ENCODE measurements at places on chromosomes 7 and 10.

- no peak for DNase-seq
These were observed 171.8 kb downstream of the NEURL1 start for GRCh38 chr10:103665162-103665889.

DNA sequence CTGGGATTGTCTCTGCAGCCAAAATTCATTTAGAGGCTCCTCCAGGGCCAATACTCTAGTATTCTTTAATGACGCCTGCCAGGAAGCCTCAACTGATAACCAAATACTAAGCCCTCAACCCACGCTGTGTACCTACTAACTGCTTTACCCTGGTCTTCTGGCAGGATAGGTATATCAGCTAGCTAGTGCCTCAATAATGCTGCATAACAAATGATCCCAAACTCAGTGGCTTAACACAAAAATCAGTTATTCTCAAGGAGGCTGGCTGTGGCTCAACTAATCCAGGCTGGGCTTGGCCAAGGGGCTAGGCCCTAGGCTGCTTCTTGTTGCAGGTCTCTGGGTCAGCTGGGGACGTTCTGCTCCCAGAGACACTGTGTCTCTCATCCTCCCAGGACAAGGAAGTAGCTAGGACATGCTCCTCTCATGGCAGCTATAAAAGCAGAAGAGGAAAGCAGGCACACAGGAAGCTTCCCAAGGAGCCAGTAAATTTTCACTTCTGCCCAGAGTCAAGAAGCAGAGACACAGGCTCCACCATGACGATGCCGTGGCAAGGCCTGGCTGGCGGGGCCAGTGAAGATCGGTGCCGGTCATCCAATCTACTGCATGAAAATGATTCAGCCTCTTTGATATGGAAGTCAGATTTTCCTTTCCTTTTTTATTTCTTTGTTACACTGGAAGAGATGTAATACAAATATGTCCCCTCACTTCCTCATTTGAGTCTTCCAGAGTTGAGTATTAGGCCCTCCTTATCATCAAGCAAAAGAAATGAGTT, 28.6 kb upstream of the COL13A1 start:
- DNase-seq, result no peak

GRCh38 chr10:119466655-119467054, 75.9 kb downstream of the RGS10 start:
- DNase-seq, result no peak

DNA sequence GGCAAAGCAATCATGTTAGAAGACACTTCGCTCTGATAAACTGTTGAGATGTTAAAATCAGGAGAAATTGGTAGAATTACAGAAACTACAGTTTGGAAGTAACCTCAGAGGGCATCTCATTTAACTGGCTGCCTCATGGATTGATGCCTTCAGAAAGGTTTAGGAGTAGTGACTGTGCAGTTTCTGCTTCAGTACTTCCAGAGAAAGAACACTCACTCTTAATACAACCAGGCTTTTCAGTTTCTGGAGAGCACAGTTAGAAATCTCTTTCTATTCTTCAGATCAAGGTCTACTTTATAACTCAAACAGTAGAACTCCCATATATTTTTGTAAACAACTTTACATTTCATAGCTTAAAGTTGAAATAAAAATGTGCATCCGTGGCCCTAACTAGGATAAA, 1358.9 kb upstream of the LRRTM3 start:
- no peak for DNase-seq

DNA sequence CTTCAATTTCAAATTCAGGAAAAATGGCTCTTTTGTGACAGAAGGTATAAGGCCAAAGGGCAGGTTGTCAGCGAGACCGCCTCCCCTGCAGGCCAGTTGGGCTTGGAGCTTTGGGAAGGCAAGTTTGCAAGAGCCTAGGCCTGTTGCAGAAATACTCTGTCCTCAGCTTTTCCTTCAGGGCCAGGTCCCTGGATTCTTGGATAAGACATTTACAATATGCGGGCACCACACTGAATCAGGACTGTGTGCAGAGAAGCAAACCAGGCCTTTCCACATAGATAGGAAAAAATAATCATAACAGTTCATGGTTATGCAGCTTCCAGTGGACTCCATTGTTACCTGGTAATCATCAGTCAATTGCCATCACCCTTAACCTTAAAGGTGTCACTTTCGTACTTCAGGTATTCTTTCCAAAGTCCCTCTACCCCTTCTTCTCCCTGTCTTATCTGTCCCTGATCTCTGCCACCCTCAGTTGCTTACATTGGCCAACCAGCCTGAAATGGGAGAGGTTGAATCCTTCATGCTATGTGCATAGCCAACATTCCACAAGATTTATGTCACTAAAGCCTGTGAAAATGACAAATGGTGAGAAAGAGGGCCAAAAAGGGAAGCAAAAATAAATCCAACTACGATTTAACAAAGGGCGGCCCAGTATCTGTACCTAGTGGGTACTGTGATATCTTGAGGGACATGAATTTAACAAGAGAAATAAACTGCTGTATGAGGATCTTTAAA, 304.5 kb upstream of the NFE2L3 start:
- DNase-seq, result no peak

DNA sequence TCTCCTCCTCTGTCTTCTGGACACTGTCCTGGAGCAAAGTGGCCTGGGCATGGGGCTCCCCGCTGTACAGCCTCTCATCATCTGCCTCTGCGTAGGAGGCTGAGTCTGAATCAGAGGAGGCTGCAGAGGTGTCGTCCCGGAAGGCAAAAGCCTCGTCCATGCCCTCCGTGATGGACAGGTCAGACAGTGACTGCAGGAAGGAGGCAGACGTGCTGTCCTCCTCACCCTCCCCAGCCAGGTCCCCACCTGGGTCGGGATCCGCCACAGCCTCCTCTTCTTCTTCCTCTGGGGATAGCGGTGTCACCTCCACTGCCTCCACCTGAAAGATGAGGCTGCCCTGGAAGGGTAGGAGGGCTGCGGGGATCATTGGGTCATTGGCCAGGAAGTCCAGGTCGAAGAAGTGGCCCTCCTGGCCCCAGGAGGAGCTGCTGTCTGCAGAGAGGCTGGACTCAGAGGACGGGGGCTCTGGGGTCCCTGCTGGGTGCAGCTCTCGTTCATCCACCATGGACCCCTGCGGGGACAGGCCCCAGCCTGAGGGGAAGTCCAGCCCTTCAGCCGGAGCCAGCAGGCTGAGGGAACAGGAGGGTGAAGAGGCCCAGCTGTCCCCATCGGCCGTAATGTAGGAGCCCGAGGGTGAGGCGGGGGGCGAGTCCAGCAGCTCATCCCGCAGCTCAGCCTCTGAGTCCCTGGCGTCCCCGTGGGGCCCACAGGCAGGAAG, 3.7 kb downstream of the NACAD start:
- DNase-seq, result no peak

- no peak for DNase-seq
These were observed 14.3 kb upstream of the COL17A1 start for GRCh38 chr10:104099941-104100340.

DNA sequence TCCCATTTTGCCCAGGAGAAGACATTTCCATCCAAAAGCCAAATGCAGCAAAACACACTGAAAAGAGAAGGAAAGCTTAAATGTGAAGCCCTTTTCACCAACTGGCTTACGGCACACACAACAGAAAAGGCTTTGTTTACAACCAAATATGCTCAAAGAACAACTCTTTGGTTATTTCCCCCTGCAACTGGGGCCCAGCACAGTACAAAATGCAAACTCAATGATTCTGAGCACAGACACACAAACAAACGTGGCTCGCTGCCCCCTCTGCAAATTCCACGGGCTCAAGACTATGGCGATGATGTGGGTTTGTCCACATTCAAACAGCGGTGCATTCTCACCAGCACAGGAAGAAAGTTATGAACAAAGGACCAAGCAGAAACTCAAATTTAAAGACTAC, 5.3 kb downstream of the CPXM2 start:
- DNase-seq, result no peak

- no peak for DNase-seq
These were observed 88.1 kb upstream of the CTBP2 start for GRCh38 chr10:125248489-125248888.

DNA sequence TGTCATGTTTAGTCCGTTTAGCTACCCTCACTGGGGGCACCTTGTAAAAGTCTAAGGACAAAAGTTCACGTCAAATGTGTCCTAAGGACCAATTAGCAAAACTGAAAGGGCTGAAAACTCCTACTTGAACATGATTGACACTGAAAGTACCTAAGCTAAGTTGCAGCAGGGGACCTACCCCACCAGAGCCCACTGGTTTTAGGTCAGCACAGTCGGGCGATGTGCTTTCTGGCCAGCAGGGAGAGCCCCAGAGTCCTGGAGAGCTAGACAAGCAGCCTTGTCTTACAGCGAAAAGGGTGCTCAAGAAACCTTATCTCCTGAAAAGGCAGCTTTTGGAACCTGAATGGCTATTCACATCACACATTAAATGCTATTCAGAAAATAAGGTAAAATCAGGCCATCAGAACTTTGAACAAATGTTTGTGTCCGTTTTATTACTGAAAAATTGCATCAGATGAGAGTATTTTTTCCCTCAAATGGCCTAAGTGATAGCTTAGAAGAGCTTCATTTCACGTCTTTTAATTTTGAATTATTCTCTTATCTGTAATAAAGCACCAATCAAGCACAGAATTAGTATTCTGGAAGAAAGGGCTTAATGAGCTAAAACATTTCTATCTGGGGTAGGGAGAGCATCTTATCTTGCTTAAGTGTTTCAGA, 52.2 kb upstream of the MKI67 start:
- DNase-seq, result no peak

GRCh38 chr7:101545441-101546190, 83.5 kb downstream of the MYL10 start:
- no peak for DNase-seq

GRCh38 chr10:101146392-101147251, 15.5 kb downstream of the TLX1 start:
- no peak for DNase-seq

DNA sequence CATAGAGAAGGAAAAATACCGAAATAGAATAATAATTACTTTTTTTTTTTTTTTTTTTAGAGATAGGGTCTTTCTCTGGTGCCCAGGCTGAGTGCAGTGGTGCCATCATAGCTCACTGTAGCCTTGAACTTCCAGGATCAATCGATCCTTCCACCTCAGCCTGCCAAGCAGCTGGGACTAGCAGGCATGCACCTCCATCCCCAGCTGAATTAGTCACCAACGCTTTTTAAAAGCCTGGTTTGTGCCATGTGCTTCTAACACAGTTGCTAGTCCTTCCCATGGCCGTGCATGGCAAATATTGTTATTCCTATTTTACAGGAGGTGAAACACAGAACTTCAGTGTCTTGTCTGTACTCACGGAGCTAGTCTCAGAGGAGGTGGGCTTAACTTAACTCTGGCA, 23.2 kb downstream of the LYZL2 start:
- no peak for DNase-seq

- DNase-seq, result no peak
These were observed 17.7 kb downstream of the ACSM6 start for GRCh38 chr10:95211606-95212279.

GRCh38 chr10:1050145-1050544, 1.2 kb upstream of the IDI1 start:
- DNase-seq, result no peak

DNA sequence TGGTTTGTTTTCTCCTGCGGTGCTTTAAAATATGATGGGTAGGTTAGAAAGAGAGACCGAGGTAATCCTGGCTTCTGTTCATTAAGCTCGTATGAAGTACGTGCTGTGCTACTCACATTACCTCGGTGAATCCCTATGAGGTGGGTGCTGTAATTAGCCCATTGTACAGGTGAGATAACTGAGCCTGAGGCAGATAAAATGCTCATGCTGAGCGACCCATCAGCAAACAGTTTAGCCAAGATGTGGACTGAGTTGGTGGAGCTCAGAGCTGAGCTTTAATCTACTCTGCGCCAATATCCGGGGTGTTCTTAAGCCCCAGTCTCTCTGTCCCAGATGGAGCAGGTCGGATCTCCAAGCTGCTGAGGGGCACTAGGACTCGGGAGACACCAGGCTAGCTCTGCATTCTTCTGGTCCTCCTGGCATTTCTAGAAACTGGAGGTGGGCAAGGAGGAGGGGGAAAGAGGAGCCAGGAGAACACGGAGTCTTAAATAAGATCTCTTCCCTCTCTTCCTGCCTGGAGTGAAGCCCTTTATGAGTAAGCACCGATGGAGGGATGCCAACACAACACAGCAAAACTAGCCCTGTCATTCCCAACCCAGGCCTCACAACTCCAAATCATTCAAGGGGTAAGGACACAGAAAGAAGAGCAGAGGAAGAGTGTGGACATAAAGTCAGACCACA, 458.5 kb downstream of the KCNMA1 start:
- DNase-seq, result no peak

GRCh38 chr7:136925044-136925443, 56.6 kb downstream of the CHRM2 start:
- no peak for DNase-seq

- no peak for DNase-seq
These were observed 1205.2 kb upstream of the AUTS2 start for GRCh38 chr7:68393051-68393450.

DNA sequence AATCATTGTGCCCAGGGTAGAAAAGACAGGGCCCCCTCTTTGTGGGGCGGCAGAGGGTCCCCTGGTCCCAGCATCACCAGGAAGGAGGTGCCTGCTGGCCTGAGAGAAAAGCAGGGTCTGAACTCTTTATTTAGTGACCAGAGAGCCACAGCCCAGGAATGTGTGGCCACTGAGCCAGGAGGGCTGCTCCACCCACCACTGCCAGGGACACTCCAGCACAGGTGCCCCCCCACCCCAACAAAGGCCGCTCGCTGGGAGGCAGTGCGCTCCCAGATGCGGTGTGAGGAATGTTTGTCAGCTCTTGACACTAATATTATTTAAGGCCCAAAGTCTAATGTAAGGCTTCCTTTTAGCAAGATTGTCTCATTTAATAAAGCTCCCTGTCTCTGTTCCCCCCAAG, 59.6 kb upstream of the ZMIZ1 start:
- no peak for DNase-seq

DNA sequence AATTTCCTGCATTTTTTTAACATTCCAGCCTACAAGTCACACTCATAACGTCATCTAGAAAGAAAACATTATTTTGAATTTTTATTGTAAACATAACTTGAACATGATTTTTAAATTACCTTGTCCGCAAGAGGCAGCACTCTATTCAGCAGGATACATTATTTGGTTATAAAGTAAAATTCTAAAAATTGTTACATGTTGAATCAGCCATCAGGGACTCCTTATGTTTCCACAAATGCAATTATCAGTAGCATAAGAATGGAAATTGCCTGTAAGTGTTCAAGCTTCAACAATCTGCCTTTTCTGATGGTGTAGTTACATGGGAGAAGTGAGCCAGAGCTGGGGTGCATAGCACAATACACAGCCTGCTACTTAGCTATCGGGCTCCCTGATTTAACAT, 97.5 kb downstream of the ZNF365 start:
- DNase-seq, result no peak

DNA sequence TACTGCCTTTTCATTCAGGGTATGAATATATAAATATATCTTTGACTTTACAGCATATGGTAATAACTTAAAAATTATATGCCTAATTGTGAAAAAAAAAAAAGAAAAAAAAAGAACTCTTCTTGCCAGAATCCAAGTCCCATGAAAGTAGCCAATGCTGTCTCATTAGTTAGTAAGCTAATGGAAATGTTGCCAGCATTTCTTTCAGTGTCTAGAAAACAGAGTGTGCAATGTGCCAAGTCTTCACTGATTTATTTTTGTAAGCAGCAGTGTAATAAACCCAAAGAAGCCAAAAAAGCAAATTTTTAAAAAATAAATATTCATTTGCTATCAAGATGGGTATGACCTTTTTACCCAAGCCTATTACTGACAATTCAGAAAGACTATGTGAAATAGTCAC, 31.1 kb upstream of the LRRN3 start:
- no peak for DNase-seq

GRCh38 chr10:26681076-26681475, 16.4 kb upstream of the PDSS1 start:
- no peak for DNase-seq

All from NCI-H1417 treated with DMSO at 0.1 percent for 48 hours (cell line).